ENCODE measurements at places on chromosomes 7 and 10.

GRCh38 chr7:98233219-98234070 is 18.6 kb downstream of the TECPR1 start:
- DNase-seq = no peak

DNA sequence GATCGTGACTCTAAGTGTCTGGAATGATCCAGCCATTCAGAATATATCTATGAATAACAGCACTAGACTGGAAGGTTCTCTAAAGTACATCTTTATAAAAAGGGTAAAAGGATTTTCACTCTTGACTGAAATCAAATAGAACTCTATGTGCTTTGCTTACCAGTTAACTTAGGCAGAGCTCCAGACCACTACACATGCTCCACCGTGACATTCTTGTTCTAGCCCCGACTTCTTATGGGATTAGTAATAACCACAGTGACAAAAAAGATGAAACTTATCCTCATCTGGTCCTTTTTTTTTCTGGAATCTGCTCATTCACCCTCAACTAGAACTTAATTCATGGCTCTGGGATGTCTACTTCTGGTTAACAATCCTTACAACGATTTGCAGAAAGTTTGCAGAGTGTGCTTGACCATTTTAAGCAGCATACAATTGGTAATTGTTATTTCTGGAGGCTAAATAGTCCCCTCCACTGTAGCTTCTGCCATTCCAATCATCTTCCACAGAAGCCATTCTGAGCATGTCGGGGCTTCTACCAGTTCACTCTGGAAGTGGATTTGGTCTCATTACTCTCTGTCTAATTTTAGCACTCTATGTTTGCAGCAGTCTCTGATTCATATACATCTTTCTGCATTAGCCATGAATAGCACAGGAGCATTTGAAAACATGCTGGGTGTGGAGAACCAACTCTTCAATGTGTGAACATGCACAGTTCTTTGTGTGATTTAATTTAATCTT is 163.7 kb upstream of the CDC14C start:
- no peak for DNase-seq

DNA sequence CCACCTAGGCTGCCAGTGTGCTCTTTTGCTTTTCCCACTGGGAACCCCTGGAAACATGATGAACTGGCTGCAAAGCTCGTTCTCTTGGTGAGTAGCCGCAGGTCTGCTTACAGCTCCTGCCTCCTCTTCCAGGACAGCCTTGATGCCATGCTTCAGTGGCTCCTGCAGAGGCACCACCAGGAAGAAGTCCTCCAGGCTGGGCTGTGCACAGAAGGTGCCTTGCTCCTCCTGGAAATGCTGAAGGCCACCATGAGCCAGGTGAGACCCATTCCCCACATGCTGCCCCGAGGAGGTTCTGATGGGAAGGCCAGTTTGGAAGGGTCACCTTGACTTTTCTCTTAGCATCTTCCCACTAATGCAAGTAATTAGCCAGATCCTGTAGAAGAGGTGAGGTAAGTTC is 125.8 kb downstream of the LRRC18 start:
- no peak for DNase-seq

GRCh38 chr10:100014071-100014762 is 4.5 kb upstream of the DNMBP start:
- no peak for DNase-seq

- DNase-seq = no peak
These were observed 10.4 kb upstream of the ZNF22 start for GRCh38 chr10:44990302-44990655.
